H1 (cell line): ENCODE measurements at places on chromosomes 16 and 17.
A peak's percentile ranks its signal among the peaks of the same experiment; 100 is the strongest.

DNA sequence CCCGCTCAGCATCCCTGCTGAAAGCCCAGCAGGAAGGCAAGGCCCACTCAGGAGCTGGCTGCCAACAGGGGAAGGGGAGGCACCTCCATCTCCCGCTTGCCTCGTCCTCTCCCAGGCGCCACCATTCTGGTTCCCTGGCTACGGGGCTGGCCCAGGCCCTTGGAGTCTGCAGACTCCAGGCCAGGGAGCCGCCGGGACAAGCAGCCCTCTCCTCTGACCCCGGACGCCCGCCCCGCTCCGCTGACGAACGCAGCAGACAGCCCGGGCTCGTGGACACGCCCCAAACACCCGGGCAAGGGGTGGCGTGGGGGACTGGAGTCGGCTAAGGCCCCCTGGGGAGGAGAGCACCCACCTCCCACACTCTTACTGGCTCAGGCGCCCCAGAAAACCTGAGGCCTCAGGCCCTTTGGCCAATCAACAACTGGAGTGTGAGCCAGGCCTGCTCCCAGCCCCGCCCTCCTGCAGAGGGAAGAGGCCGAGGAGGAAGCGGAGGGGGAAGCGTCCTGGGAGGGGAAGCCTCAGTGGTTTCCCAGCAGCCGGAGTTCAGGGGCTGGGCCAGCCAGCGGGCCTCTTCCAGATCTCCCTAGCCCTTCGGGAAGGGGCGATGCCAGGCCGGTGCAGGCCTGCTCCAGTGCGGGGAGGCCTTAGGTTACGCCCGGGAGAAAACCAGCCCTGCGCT is 4.2 kb downstream of the MNT start:
- peak; percentile 89 for DNase-seq

- no peak for DNase-seq
Measured at GRCh38 chr16:22008215-22009059, 526 bp downstream of the MOSMO start.

DNA sequence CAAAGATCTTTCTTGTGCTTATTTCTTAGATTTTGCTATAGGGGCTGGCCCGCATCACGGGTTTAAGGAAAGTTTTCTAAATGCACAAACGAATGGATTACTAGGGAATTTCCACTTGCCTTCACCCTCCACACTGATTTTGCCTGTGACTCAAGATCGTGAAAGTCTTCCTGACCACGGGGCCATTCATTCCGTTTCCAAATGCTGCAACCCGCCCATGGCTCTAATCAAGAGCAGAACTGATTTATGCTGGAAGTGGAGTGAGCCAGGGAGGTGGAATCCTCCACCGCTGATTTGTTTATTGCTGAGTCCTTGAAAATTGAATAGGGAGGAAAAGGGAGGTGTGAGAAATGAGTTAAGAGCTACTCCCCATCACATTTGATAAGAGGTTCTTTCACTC is 52.4 kb downstream of the CA10 start:
- DNase-seq: no peak

DNA sequence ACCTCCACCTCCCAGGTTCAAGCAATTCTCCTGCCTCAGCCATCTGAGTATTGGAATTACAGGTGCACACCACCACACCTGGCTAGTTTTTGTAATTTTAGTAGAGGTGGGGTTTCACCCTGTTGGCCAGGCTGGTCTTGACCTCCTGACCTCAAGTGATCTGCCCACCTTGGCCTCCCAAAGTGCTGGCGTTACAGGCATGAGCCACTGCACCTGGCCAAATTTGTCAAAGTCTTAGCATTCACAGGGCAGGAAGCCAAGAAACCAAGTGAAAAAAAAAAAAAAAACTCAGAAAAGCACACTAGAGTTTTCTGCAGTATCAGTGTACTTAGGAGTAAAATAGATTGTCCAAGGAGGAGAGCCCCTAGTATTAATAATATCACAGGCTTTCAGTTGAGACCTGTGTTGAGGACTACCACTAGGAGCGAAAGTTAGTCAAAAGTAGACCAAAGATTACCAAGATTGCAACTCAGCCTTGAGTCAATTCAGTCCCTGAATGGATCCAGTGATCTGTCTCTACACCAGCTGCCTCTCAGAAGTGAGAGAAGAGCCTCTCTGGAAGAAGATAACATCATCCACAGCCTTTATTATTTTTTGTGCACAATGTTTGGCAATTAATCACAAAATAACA is 159.7 kb downstream of the CEP112 start:
- no peak for DNase-seq

GRCh38 chr17:33241390-33241789 is 51.7 kb downstream of the ASIC2 start:
- DNase-seq: no peak

- no peak for DNase-seq
Measured at GRCh38 chr16:56658327-56658875, 642 bp downstream of the MT1F start.

- no peak for DNase-seq
Measured at GRCh38 chr17:9244066-9245052, 223.0 kb downstream of the NTN1 start.

- no peak for DNase-seq
Measured at GRCh38 chr16:4214215-4214621, 27.7 kb downstream of the SRL start.

DNA sequence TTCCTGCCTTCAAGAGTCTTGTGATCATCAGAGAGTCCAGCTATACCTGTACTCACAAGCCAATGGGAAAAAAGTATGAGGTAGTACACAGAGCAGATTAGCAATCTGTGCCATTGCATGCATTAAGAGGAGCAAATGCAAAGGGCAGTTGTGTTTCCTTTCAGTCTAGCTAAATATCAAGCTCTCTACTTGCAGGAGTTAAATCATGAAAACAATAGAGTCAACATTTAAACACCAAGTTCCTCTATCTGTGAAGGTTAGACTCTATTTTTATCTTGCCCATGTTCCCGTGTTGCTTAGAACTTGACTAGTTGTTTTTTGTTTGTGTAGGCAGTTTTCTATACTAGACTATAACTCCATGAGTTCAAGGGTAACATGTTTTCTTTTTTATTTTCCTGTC is 4.7 kb upstream of the FAM20A start:
- DNase-seq: no peak

DNA sequence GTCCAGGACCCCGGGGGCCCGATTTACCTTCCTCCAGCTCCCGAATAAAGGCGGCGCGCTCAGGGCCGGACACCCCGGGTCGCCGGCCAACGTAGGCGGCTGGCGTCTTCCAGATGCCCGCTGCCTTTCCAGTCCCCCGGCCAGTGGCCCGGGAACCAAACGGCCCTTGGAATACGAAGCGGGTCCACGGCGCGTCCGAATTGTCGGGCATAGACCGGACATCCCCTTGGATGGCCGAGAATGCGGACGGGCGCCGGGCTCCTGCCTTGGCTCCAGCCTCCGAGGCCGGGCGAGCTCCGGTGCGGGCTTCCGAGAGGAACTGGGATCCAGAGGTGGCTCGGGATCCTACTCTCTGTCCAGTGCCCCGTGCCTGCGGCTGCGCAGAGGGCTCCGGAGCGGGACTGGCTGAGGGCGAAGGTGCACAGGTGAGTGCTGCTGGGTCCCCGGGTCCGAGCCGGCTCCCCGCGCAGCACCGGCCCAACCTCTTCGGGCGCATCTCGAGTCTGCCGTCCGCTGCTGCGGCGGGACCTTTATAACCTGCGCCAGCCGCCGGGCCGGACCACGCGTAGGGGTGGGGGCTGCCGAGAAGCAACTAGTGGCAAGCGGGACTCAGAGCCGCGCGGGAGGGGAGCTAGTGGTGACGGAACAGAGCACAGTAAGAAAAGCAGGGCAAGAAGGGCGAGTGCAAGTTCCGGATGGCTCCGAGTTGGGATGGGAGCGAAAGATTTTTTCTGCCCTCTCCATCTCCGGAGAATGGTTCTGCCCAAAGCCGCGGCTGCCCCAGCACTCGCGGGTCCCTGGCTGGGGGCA is at the start of gene HAP1:
Gene HAP1, minus strand, starts transcription at position 505 of the 810 bp plus-strand sequence. Its CDS starts 9 bp downstream, at position 496.
- DNase-seq: peak; percentile 33

GRCh38 chr17:17060001-17060922 is 18.0 kb downstream of the MPRIP start:
- DNase-seq: no peak

- no peak for DNase-seq
Measured at GRCh38 chr17:70104791-70105523, 29.9 kb downstream of the KCNJ16 start.

DNA sequence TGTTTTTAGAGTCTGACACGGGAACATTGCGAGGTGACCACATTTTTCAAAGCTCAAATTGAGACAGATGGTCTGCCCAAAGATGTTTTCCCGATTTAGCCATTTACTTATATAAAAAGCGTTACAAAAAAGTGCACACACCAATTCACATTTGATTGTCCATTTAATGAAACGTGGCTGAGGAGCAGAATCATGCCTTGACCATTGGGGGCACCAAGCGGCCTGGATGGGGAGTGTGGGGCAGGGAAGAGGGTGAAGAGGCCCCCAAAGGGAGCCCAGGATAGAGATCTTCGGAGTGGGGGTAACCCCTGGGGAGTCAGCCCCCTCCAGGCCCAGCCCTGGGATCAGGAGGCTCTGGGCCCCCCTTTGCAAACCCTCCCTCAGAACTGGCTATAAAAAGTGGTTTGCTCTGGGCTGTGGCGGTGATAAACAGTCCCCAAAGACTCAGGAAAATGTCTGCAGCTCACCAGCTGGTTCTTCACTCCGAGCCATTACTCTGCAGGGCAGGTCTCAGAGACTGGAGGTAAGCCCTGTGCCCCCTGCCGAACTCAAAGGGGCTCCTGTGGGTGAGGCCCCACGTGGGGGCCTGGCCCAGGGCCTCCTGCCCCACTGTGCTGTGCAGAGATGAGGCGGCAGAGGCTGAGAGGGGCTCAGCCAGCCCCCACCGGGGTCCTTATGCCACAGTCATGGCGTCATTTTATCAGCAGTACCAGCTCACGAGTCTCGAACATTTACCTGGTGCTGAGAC is 105.9 kb upstream of the SEC14L1 start:
- DNase-seq: no peak

DNA sequence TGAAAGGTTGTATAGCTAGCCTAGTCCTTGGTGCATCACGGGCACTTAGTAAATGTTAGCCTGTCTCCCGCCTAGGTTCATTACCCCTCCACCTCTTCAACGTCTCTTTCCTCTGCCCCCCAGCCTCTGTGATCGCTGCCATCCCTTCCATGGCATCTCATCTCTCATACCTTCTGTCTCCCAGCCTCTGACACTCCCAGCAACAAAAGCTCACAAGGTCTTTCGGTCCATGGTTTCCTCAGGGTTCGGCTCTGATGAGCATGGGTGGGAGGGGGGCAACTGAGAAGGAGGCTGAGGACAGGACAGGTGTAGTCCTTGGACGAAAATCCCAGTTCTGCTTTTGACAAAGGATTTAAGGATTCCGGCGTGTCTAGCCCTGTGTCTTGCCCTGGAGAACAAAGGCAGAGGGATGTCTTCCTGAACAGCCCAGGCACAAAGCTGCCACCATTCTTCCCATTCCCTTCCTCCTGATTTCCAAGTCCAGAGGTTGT is 16.7 kb downstream of the CCR7 start:
- DNase-seq: no peak

DNA sequence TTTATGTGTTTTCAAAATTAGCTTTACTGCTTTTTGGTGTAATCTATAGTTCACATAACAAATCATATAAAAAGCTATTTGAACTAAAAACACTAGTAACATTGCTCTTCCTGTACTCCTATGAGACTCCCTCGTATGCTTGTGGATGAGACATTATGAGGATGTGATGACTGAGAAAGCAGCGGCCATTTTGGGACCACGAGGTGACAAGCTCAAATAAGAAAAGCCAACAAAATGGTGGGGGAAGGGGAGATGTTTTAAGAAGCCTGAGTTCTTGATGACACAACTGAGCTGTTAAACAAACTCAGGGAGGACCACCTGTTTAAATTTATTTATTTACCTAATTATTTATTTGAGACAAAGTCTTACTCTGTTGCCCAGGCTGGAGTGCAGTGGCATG is 4.5 kb downstream of the CCL18 start:
- no peak for DNase-seq

GRCh38 chr17:79789943-79790804 is 6.7 kb downstream of the CBX8 start:
- DNase-seq: no peak

DNA sequence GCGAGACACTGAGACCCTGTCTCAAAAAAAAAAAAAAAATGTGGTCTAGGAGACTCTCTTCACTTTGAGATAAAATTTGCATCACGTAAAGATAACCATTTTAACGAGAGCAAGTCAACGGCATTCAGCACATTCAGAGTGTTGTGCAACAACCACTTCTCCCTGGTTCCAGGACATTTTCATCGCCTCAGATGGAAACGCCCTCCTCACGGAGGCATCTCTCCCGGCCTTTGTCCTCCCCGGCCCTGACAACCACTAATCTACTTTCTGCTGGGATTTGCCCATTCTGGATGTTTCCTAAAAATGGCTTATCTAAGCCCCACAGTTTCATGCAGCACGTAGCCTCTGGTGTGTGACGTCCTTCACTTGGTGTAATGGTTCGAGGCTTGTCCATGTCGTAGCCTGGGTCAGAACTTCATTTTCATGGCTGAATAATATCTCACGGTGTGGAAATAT is 6.4 kb upstream of the NPRL3 start:
- no peak for DNase-seq

DNA sequence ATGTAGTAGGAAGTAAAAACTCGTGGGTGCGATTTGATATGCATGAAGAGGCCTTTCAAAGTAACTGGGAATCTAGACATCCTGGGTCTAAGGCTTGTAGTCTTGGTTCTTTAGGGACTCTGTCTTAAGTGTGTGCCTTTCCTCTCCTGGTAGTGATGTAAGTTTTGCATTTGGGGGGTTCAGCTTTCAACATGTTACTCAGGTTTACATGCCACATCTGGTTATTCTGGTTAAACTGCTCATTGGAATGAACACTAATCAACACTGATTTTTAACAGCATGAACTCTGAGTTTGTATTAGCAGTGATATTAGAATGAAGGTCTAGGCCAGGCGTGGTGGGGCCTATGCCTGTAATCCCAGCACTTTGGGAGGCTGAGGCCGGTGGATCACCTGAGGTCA is 15.1 kb downstream of the PGS1 start:
- no peak for DNase-seq

- DNase-seq: no peak
Measured at GRCh38 chr16:65476448-65476955, 354.6 kb upstream of the CDH11 start.

GRCh38 chr16:29845656-29846055 is 17.4 kb downstream of the CDIPT start:
- DNase-seq: no peak

GRCh38 chr16:82088483-82088882 is 53.4 kb downstream of the HSD17B2 start:
- DNase-seq: no peak

DNA sequence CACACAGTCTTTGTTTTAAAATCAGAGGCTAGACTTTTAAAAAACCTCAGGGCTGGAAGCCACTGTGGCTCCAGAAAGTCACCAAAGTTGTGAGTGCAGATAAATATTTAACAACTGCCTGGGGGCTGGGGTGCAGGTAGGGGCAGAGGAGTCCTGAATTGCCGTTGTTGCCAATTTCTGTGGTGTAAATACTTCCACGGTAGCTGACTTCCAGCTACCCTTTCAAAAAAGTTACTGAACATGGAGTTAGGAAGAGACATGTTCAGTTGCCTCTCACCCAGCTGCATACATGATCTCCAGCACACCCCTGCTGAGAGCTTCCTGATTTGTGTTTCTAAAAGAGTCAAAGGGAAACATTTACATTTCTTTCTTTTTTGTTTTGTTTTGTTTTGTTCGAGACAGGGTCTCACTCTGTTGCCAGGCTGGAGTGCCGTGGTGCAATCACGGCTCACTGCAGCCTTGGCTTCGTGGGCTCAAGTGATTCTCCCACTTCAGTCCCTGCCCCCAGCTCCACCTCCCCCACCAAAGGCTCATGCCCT is 58.7 kb downstream of the PLXDC1 start:
- DNase-seq: no peak
